Activated gamma-delta T cell treated with anti-CD3 and anti-CD28 coated beads, Interleukin-2, amount 50 U/mL, for 16 hours (primary cell): ENCODE measurements at places on chromosomes 12 and 14.

- DNase-seq = no peak
Measured at GRCh38 chr12:46351138-46351537, 21.4 kb downstream of the SLC38A2 start.

DNA sequence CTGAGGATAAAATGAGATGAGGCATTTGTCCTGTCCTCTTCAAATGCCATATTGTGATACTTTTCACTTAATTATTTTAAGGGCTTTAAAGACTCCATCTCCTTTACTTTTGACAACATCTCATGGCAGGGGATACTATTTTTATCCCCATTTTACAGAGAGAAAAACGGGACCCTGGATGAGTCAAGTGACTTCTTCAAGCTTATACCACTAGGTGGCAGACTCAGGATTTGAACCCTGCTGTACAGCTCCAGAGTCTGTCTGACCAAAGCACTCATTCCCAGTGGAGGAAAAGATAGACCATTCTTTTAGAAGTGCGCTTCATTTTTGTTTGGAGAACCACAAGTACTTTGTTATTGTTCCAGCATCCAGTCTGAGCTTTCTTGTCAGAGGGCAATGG lies 1.7 kb upstream of the SMOC1 start:
- DNase-seq = no peak

DNA sequence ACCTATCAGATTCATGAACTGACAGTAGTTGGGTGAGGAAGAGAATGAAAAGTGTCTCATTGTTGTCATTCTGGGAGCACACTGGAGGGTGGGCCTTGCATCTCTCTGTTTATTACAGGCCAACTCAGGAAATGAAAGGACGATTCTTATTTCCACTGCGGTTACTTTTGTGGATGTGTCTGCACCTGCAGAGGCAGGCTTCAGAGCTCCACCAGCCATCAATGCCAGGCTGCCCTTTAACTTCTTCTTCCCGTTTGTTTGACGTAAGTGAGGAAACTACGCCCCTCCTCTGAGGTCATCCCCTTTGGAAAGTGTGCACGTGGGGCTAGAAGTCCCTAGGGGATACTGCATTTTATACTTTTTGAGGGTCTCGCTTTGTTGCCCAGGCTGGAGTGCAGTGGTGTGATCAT lies 33.7 kb downstream of the TCTN1 start:
- DNase-seq = no peak

DNA sequence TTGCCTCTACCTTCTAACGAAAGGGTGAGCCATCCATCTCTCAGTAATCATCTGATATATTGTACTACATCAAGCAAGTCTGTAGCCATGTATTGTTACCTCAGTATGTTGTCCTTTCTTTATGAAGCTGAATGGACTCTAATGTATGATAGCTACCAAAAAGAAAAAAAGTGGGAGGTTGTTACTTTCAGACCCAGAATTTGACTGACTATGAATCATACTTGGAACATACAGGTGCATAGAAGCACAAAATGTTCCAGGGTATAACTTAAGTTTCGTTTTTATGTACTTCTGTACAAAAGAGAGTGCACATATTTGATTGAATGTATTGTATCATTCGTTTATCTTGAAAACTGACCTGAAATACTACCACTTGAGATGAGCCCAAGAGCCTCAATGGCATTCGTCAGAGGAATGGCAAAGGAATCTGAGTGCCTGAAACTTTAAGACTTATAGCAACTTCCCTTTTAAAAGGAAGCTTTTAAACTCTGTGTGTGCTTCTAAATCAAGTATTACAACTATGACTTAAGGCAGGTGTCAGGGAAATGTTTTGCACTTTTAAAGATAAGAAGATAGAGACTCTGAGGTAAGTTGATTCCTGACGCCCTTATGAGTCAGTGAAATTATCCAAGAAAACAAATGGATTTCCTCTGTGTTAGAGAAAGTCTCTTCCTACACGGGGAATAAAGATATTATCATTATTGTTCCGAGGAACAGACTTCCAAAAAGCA lies 951.5 kb downstream of the GALC start:
- DNase-seq = no peak

GRCh38 chr12:120798696-120799095 lies 73.1 kb downstream of the ACADS start:
- DNase-seq = no peak

DNA sequence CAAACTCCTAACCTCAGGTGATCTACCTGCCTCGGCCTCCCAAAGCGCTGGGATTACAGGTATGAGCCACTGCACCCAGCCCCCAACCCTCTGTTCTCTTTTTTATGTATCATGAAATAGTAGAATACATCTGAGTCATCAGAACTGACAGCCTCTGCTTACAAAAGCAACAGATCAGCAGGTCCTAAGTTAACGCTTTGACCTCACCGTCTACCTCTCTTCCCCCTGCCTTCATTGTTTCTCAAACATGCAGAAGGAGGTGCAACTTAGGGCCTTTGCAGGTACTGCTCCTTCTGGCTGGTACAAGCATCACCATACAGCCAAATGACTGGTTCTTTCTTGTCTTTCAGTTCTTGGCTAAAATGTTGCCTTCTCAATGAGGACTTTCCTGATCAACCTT lies 249.2 kb downstream of the PAWR start:
- DNase-seq = no peak

DNA sequence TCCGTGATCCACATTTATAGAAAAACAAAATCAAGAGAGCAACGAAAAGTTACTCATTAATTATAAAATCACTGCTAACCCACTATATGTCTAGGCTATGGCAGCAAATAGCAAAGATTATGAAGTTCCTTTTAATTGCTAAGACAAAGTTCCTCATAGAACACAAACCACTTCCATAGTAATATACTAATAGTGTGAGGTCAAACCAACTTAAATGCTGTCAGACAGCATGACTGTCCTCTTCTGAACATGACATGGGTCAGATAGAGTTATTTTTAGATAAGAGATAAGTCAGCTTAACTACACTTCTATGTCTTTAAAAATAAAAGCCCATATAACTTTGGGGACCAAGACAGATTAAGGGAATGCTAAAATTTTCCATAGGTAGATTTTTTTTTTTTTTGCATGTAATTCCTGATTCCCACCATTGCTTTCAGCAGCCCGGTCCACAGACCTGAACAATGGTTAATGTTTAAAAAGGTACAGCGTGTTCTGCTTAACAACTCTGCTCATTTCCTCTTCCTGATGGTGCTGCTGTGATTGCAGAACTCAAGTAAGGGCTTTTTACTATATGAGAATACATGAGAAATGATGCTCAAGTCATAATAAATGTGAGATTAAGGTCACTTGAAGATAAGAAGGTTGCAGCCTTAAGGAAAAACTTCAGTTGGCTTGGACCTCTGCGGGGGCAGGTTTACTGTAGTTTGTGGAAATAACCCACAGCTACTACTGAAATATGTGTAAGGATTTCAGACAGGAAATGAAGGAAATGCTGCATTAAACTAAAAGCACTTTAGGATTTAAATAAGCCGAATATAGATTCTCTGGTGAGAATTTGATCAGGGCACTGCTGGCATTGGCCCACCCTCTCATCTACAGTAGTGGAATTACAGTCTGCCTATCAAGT lies 37.7 kb upstream of the DUSP6 start:
- no peak for DNase-seq

DNA sequence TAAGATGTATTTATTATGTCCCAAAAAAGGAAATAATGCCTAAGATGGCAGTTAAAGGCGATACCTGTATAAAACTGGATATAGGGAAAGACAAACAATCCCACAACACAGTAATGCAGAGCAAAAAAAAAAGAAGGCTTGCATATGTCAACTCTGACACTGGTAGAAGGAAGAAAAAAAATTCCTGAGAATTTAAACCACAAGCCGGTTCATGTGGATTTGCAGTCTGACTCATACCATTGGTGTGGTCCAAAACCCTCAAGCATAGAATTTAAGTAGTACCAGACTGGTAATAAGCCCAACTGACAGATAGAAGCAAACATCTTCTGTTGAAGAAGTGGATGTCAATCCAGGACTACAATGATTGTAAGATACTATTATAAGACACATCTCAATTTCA lies 7.2 kb downstream of the DNAI7 start:
- no peak for DNase-seq
